K562 (cell line): ENCODE measurements at places on chromosomes 16 and 17. TPM values are rescaled to one million over a fixed set of nuclear protein-coding genes. Genes with fewer than 3 reads are reported as not detected.

Gene ERI2
- polyA plus RNA-seq = 39.1 and 43.6 TPM in 2 replicates

Gene SPDYE4
- polyA plus RNA-seq = not detected in 2 replicates

DNA sequence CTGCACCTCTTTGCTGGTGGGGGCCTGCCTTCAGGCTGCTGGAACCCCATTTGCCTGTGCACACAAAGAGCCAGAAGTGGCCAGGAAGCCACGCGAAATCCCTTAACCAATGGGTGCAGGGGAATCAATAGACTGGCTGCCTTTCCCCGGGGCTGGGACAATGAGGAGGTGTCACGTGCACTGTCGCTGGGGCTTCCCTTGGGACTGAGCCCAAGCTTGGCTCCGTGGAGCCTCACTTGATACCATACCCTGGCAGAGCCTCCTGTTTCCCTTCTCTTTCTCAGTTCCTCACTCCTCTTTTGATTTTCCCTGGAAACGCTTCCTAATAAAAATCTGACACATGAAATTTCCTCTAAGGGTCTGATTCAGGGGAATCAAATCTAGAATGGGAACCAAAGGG is 38.8 kb upstream of the C16orf82 start:
- DNase-seq = no peak

DNA sequence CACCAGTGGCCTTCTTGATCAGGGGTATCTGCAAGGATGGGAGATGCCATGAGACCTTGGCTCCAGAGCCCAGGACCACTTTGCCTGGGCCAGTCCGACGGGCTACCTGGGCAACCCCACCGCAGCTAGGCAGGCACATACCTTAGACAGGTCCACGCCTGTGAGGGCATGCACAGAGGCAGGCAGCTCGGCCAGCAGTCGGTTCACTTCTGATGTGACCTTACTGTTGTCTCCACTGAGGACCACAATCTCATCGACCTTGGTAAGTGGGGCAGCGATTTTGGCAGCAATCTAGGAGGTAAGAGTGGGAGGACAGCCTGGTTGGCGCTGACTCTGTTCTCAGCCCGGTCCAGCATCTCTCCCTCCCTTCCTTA is 17.0 kb downstream of the FLOT2 start:
- no peak for DNase-seq

Gene NKD1
- 0.04 TPM in 1 of 2 replicates, not detected in the other for polyA plus RNA-seq

Gene C16orf86
- 0.74 and 0.76 TPM in 2 replicates for polyA plus RNA-seq

- no peak for DNase-seq
These were observed 78.0 kb downstream of the ENGASE start for GRCh38 chr17:79152636-79153035.

DNA sequence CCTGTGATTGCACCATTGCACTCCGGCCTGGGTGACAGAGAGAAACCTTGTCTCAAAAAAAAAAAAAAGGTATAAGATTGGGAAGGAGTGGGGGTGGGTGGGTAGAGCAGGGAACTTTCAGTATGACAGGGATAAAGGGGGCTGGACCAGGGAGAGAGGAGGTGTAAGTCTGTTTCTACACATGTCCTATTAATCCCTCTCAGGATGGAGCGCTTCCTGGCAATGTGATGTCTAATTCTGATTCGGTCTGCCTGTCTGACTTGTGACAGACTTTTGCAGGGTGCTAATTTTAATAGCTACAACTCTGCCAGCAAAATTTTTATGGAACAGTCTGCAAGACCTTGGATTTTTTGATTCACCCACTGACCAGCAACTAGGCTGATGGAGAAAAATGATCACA is 53.8 kb upstream of the SLC25A19 start:
- DNase-seq = no peak

DNA sequence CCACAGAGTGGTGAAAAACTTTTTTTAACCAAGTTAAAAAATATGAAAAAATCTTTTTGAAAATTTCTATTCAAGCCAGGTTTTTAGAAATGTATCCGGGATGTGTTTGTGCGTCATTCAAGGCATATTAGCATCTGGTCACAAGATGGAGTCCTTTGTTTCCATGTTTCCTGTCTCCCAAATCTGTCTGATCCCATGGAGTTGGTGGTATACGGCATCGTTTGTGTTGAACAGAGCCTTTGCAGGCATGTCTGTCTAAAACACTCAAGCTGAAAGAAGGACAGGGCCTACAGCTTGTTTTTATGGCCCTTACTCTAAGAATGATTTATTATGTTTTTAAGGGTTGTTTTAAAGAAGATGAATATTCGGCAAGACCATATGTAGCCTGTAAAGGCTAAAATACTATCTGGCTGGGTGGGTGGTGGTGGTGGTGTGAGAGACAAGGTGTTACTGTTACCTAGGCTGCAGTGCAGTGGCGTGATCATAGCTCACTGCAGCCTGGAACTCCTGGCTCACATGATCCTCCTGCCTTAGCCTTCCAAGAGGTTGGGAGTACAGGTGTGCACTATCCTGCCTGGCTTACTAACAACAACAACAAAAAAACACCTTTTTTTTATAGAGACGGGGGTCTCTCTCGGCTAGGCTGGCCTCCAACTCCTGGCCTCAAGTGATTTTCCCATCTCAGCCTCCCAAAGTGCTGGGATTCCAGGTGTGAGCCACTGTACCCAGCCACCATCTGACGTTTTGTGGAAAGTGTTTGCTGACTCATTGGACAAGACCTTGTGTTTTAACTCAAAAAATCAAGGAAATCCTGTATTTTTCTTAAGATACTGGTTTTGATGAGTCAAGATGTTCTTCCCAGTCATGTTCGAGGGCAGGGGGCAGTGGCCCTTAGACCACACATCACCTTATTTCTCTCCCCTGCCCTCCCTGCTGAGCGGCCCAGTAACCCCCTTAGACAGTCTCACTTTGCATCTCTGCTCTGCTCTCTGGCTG is 52.2 kb downstream of the NDE1 start:
- no peak for DNase-seq

Gene SLC5A2
- polyA plus RNA-seq = not detected in 2 replicates

- peak; percentile 57 for DNase-seq
These were observed 147.0 kb downstream of the HS3ST4 start for GRCh38 chr16:25838724-25839186.

- DNase-seq = no peak
These were observed 335 bp downstream of the SLC25A35 start for GRCh38 chr17:8294814-8295316.

GRCh38 chr16:70627696-70628095 is 18.7 kb upstream of the IL34 start:
- no peak for DNase-seq

DNA sequence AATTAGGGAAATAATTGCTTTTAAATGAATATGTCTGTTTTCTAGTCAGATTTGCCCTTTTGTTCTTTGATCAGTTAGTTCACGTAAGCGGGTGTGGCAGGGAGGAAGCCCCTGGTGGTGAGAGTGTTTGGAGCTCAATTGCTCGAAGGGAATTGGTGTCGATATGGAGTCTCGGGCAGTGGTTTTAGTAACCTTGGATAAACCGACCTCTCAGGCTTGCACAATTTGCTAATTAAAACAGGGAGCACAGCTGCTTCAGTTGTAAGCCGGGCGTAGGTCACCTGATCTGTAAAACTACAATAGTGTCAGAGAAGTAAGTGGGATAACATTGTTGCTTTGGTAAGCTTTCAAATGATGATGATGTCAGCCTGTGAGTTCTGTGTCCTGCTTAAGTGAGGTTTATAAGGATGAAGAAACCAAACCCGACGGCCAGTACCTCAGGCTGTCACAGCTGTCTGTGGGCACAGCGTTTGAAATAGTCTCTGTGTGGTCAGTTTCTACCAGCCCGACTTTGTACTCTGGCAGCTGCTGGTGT is 2.9 kb downstream of the ZNF750 start:
- DNase-seq = peak; percentile 53

Gene APOBR
- polyA plus RNA-seq = 4.2 and 6.1 TPM in 2 replicates

DNA sequence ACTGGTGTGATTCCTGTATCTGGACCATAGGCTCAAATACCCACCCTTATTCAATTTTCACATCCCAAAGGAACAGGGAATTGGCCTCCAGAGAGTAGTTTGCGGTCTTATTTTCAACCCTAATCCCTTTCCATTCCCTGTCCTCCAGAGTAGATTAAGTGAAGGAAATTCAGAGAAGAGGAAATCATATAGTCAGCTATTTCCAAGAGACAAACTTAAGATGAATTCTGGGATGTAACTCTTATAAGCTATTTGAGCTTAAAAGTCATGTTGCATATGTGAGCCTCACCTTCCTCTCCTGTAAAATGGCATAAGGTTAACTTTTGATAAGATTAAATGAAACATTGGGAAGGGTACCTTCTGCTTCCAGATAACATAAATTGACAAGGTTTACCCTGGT is 37.4 kb upstream of the ADAMTS18 start:
- DNase-seq = no peak

- DNase-seq = peak; percentile 42
These were observed 2.8 kb upstream of the UBTF start for GRCh38 chr17:44222112-44222869.

DNA sequence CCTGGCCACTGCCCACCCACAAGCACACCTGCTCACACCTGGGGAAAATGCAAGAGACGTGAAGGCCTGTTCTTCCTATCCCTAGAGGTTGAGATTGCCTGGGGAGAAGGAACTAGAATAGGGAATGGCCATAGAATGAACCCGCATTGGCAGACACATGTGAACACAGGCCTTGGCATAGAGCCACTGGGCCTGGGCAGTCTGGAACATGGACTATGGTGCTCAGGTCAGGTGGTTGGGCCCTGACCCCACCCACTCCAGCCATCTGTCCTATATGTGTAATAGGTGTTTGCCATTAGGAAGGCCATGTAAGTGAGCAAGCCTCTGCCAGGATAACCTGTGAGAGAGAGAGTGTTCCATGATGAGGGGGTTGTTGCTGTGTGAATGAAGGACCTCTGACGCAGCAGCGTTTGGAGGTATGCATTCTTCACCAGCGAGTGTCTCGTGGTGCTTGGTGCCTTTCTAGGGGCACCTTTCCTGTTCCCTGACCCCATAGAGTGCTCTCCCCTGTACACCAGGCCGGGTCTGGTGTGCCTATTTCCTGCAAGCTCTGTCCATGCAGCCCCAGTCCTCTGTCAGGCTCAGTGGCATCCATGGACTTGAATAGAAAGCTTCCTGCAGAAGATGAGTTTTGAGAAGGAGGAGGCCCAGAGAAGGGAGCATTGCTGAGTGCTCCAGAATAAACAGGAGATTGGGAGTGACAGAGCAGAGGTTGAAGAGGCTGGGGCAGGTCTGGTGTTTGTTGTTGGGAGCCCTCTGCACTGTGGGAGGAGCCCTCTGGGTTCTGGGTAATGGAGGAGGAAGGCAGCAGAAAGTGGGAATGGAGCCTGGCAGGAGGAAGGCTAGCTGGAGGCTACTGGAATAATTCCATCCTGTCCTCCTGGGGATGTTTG is 15.6 kb downstream of the CTRL start:
- no peak for DNase-seq

DNA sequence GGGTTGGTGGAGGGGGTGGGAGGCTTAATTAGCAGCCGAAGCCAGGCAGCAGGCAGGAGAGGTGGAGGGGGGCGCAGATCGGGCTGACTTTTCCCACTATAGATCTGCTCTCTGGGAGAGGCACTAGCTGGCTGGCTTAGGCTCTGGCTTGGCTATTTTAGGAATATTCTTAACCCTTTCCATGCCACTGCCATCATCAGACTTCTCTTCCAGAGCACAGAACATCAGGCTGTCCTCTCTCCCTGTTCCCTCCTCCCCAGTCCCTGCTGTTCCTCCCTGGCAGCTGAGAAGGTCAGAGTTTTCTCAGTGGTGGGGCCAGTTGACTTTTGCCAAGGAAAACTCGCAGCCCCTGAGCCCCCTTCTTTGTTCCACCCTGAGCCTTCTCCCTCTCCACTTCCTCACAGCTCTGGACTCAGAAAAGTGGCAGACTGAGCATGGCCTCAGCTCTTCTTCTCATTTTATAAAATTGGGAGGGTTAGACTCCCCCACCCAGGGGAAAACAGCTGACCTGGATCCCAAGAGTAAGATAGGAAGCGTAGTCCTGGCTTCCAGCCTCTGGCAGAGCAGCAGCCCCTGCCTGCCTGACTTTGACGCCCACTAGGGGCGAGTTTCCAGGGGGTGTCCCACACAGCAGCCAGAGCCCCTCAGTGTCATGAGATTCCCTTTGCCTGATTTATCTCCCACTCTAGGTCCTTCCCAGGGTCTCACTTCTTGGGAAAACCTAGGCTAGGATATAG is 9.9 kb upstream of the C1QL1 start:
- no peak for DNase-seq
